ENCODE measurements at places on chromosomes 2 and 18.

GRCh38 chr2:66433945-66434678 lies 813 bp upstream of the MEIS1 start:
- H3K4me1 ChIP-seq: no peaks in the 10 kb centered on the region
- H3K27me3 ChIP-seq: no peaks in the 10 kb centered on the region
- peak overlapping the region; percentile 68 for H3K4me3 ChIP-seq
- peak overlapping the region; percentile 90 for H3K27ac ChIP-seq

DNA sequence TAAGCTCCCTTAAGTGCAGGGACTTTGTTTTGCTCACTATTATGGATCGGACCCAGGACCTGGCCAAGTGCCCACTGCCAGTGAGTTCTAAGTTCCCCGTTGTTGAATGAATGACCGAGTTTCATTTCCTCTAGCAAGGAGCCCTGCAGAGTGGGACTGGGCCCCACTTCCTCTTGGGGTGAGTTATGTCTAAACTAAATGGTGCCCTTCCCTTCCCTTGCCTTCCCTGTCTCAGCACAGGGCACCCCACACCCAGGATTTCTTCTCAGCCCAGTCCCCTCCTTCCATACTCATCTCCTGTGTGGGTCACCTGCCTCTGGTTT lies 195.3 kb upstream of the HS6ST1 start:
- no peaks in the 10 kb centered on the region for H3K27me3 ChIP-seq
- ATAC-seq: no peak
- H3K27ac ChIP-seq: no peak overlapping the region
- no peaks in the 10 kb centered on the region for H3K36me3 ChIP-seq
- H3K4me3 ChIP-seq: no peak overlapping the region
- peaks cover 10% of the 10 kb centered on the region for H3K4me1 ChIP-seq

GRCh38 chr18:38284972-38285371 lies 719.4 kb upstream of the CELF4 start:
- no peak overlapping the region for H3K4me3 ChIP-seq
- H3K27me3 ChIP-seq: no peaks in the 10 kb centered on the region
- no peaks in the 10 kb centered on the region for H3K36me3 ChIP-seq
- no peak overlapping the region for H3K27ac ChIP-seq
- no peak for ATAC-seq

- no peaks in the 10 kb centered on the region for H3K36me3 ChIP-seq
- no peak overlapping the region for H3K27ac ChIP-seq
- no peaks in the 10 kb centered on the region for H3K27me3 ChIP-seq
- H3K4me3 ChIP-seq: no peak overlapping the region
Observed at GRCh38 chr2:173644146-173644545, 289.5 kb downstream of the CDCA7 start.

DNA sequence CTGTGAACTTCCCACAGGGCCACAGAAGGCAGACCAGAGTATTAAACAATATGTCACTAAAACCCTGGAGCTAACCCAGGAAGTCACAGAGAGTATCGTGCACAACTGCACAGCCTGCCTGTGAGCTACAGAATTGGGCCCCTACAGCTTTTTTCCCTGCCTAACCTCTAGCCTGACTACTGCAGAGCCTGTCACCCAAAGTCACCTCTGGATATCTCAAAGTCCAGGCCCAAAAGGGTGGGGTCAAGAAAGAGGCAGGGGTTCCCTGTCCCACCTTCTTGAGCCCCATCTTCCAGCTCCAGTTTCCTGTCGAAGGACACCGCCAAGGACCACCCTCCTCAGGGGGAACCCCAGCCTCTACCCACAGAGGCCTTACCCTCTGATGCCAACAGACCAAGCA lies 13.5 kb downstream of the GAD1 start:
- no peak overlapping the region for H3K4me3 ChIP-seq
- ATAC-seq: no peak
- peaks cover 60% of the 10 kb centered on the region for H3K27me3 ChIP-seq
- H3K27ac ChIP-seq: no peak overlapping the region
- no peaks in the 10 kb centered on the region for H3K36me3 ChIP-seq

DNA sequence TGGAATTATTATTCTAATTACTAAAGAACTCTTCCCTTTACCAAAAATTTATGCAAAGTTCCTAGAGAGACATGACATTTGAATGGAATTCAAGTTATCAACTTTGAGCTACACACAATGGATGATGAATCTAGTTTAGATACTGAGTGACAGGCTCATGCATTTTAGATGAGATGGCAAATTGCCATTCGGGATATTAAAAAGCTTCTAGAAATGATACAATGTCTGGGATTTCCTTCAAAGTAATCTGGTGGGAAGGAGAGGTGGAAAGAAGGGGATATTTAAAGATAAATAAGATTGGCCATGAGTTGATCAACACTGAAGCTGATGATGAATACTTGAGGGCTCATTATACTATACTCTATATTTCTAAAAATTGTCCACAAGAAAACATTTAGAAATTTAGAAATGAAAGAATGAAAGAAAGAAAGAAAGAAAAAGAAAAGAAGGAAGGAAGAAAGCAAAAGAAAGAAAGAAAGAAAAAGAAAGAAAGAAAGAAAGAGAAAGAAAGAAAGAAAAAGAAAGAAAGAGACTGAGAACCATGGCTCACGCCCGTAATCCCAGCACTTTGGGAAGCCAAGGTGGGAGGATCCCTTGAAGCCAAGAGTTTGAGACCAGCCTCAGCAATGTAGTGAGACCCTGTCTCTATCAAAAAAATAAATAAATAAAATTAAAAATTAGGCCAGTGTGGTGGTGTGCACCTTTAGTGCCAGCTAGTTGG lies 62.6 kb upstream of the NEDD4L start:
- H3K27me3 ChIP-seq: no peaks in the 10 kb centered on the region
- no peaks in the 10 kb centered on the region for H3K4me1 ChIP-seq
- ATAC-seq: no peak
- H3K4me3 ChIP-seq: no peak overlapping the region

DNA sequence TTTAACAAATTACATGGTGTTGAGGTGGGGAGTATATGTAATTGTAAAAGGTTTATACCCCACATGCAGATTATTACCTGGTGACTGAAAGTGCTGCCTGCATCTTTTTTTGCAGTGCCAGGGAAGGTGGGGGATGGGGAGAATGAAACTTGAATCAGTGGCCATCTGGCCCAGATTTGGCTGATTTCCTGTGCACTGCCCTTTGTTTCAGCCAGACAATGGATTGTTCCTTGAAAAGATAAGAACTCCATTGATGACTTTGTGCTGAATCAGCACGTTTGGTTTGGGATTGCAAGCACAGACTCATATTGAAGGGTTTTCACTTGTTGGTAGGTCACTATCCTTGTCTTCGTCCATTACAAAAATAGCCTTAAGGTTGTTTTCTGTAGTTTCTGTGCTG lies 20.9 kb downstream of the GREB1L start:
- H3K4me3 ChIP-seq: no peak overlapping the region
- no peaks in the 10 kb centered on the region for H3K4me1 ChIP-seq
- H3K27ac ChIP-seq: no peak overlapping the region
- H3K36me3 ChIP-seq: no peaks in the 10 kb centered on the region

DNA sequence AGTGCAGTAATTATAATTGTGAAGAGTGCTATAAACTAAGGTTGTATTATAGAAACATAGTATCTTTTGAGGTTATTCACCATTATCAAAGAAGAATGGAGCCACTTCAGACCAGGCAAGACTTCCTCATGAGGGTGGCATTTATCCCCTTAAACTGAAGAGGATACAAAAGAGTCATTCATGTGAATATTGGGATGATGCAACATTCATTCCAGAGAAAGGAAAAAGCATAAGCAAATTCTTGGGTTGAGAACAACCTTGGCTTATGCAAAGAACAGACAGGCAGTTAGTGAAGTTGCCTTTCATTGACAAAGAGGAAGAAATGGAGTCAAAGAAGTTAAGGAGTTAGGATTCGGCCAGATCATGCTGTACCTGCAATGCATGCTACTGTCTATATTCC lies 682.5 kb downstream of the MBD2 start:
- no peak for ATAC-seq
- no peak overlapping the region for H3K27ac ChIP-seq
- no peaks in the 10 kb centered on the region for H3K4me1 ChIP-seq
- no peaks in the 10 kb centered on the region for H3K36me3 ChIP-seq
- H3K27me3 ChIP-seq: no peaks in the 10 kb centered on the region

GRCh38 chr2:231715988-231716616 lies 7.8 kb downstream of the PTMA start:
- no peak overlapping the region for H3K4me3 ChIP-seq
- H3K27ac ChIP-seq: no peak overlapping the region
- no peaks in the 10 kb centered on the region for H3K27me3 ChIP-seq
- no peak for ATAC-seq
- peaks cover 27% of the 10 kb centered on the region for H3K36me3 ChIP-seq
- H3K4me1 ChIP-seq: peaks cover 45% of the 10 kb centered on the region

DNA sequence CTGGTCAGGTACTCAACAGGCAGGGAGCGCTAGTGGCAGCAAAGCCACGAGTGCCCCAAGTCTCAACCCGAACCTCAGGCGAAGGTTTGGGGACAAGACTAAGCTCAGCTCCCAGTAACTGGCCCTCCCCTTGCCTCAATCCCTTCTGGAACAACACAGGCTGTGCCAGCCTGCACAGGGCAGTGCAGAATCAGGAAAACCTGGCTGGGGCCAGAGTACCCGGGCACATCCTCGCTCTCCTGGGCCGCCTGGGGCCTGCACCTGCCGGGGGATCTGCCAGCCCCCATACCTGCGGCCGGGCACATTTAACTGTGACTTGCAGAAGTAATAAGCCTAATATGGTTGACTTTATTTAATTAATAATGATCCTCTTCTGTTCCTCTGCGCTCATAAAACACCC lies 60.6 kb downstream of the GBX2 start:
- no peak for ATAC-seq
- H3K27me3 ChIP-seq: no peaks in the 10 kb centered on the region
- no peak overlapping the region for H3K4me3 ChIP-seq
- H3K27ac ChIP-seq: no peak overlapping the region
- H3K4me1 ChIP-seq: no peaks in the 10 kb centered on the region

DNA sequence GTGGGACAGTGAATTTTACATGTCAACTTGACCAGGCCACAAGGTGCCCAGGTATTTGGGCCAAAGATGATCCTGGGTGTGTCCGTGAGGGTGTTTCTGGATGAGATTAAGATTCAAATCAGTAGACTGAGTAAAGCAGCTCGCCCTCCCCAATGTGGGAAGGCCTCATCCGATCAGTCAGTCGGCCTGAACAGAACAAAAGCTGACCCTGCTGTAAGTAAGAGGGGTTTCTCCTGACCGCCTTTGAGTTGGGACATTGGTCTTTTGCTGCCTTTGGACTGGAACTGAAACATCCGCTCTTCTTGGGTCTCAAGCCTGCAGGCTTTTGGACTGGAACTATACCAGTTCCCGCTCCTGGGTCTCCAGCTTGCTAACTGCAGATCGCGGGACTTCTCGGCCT lies 233.3 kb downstream of the KLHL29 start:
- ATAC-seq: no peak
- peaks cover 88% of the 10 kb centered on the region for H3K4me1 ChIP-seq
- peak overlapping the region; percentile 86 for H3K27ac ChIP-seq
- peak overlapping the region; percentile 29 for H3K4me3 ChIP-seq

- H3K4me1 ChIP-seq: no peaks in the 10 kb centered on the region
- H3K36me3 ChIP-seq: no peaks in the 10 kb centered on the region
- no peak overlapping the region for H3K4me3 ChIP-seq
Observed at GRCh38 chr2:240640939-240641338, 15.7 kb downstream of the GPR35 start.

GRCh38 chr2:56476509-56477071 lies 292.8 kb downstream of the CCDC85A start:
- no peak overlapping the region for H3K4me3 ChIP-seq
- no peaks in the 10 kb centered on the region for H3K27me3 ChIP-seq
- H3K4me1 ChIP-seq: no peaks in the 10 kb centered on the region
- H3K27ac ChIP-seq: no peak overlapping the region

DNA sequence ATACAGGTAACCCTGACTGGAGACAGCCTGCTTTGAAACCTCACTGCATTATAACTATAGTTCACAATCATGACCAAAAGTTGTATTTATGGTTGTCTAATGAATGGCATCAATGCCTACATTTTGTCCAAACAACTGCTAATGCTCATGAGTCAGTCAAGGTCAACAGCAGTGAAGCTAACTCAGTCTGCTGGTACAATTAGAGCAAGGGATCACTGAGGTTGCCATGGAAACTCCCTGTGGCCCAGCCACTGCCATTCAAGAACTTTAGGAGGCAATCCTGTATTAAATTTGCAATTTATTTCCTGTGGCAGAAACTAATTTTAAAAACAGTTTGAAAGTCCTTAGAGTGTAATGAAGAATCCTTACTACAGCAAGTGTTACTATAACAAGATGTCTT lies 185.1 kb upstream of the SMAD7 start:
- H3K27me3 ChIP-seq: no peaks in the 10 kb centered on the region
- H3K36me3 ChIP-seq: peaks cover 5% of the 10 kb centered on the region
- ATAC-seq: no peak

- ATAC-seq: peak; percentile 89
- no peaks in the 10 kb centered on the region for H3K36me3 ChIP-seq
- no peak overlapping the region for H3K4me3 ChIP-seq
- H3K27me3 ChIP-seq: no peaks in the 10 kb centered on the region
Observed at GRCh38 chr2:26745609-26746327, 18.3 kb upstream of the SLC35F6 start.

GRCh38 chr2:150188800-150189199 lies 298.7 kb downstream of the RND3 start:
- no peaks in the 10 kb centered on the region for H3K4me1 ChIP-seq
- no peaks in the 10 kb centered on the region for H3K36me3 ChIP-seq
- ATAC-seq: no peak
- no peaks in the 10 kb centered on the region for H3K27me3 ChIP-seq
- no peak overlapping the region for H3K4me3 ChIP-seq

GRCh38 chr2:189627789-189628188 lies 33.5 kb upstream of the ASNSD1 start:
- no peak for ATAC-seq
- H3K4me1 ChIP-seq: no peaks in the 10 kb centered on the region
- H3K4me3 ChIP-seq: no peak overlapping the region
- no peaks in the 10 kb centered on the region for H3K36me3 ChIP-seq
- H3K27me3 ChIP-seq: no peaks in the 10 kb centered on the region

DNA sequence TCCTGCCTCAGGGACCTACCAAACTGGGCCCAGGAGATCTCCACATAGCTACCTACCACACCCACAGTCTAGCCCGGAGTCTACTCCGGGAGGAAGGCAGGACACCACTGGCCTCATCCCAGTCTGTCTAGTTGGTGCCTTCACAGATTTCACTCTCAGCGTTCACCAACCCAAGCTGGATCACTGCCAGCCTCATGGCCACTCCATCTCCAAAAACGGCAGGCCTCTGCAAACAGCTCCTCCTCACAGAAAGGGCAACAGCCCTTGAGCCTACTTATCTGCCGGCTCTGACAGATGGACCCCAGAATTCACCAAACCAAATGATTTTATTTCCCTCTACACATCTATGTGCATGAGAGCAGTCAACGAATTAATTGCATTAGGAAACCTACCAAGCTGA lies 61.3 kb downstream of the NCKAP5 start:
- no peaks in the 10 kb centered on the region for H3K27me3 ChIP-seq
- no peak for ATAC-seq
- no peak overlapping the region for H3K27ac ChIP-seq
- H3K36me3 ChIP-seq: no peaks in the 10 kb centered on the region

- no peak overlapping the region for H3K27ac ChIP-seq
- H3K36me3 ChIP-seq: no peaks in the 10 kb centered on the region
- no peak overlapping the region for H3K4me3 ChIP-seq
- no peaks in the 10 kb centered on the region for H3K27me3 ChIP-seq
Observed at GRCh38 chr2:26461601-26462023, 16.3 kb downstream of the OTOF start.

GRCh38 chr2:190809139-190809764 lies 71.4 kb upstream of the GLS start:
- ATAC-seq: no peak
- H3K36me3 ChIP-seq: no peaks in the 10 kb centered on the region
- H3K4me3 ChIP-seq: no peak overlapping the region
- no peak overlapping the region for H3K27ac ChIP-seq
- no peaks in the 10 kb centered on the region for H3K4me1 ChIP-seq
- no peaks in the 10 kb centered on the region for H3K27me3 ChIP-seq

- no peak for ATAC-seq
- no peaks in the 10 kb centered on the region for H3K4me1 ChIP-seq
- peaks cover 3% of the 10 kb centered on the region for H3K27me3 ChIP-seq
- no peaks in the 10 kb centered on the region for H3K36me3 ChIP-seq
- H3K27ac ChIP-seq: no peak overlapping the region
Observed at GRCh38 chr2:103009871-103010270, 248.0 kb downstream of the TMEM182 start.
